CD4-positive, alpha-beta T cell treated with Interleukin-4 for 4 hours (primary cell): ENCODE measurements at places on chromosomes 2 and 18.
A peak's percentile ranks its signal among the peaks of the same experiment; 100 is the strongest.

DNA sequence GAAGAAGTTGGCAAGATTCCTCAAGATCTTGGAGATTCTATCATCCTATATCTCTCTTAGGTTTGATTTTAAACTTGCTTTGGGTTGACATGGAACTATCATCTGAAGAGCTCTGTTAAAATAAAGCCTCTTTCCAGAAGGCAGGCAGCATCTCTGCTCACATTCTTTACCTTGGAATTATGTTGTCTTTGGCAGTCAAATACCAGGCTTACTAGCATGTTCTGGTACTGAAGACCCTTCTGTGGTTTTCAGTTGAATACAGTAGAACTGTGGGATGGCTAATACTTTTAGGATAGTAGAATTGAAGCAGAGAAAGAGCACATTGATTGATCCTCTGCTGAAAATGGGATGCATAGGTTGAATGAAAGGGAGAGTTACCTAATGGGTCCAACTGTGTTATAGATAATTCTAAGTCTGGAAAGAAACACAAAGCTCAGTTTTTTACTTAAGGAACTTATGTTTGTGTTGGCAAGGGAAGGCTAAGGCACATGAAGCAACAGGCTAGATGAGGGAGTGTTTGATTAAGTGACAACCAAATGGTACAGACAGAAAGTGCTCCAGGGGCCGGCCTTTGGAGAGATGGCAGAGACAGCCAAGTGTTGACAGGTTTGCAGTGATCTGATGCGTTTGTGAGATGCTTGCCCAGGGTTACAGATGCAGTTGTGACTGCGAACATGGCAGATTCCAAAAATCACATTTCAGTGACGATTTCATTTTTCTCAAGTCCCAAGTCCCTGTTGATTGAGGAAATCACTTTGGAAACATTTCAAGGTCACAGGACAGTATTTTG is 397.9 kb downstream of the MEIS1 start:
- DNase-seq, result no peak

- peak; percentile 13 for DNase-seq
Observed at GRCh38 chr2:235045336-235045972, 93.6 kb downstream of the SH3BP4 start.

GRCh38 chr2:128422571-128422970 is 103.9 kb upstream of the HS6ST1 start:
- no peak for DNase-seq

DNA sequence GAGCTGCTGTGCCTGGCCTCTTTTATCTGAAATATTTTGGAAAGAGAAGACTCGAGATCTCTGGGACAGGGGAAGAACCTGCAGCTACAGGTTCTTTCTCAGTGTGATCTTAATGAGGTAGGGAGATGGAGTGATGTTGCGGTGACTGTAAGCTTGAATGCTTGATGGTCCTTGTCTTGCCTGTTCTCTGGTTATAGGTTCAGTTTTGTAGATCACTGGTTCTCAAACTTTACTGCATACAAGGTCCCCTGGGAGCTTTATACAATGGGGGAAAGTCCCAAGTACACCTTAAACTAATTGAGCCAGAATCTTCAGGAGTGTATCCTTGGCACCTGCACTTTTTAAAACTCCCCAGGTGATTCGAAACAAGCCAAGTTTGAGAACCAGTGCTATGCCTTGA is 136.7 kb upstream of the CXCR4 start:
- no peak for DNase-seq
